Gastrocnemius medialis (tissue), 4 donors: ENCODE measurements at places on chromosomes 6 and 20.

DNA sequence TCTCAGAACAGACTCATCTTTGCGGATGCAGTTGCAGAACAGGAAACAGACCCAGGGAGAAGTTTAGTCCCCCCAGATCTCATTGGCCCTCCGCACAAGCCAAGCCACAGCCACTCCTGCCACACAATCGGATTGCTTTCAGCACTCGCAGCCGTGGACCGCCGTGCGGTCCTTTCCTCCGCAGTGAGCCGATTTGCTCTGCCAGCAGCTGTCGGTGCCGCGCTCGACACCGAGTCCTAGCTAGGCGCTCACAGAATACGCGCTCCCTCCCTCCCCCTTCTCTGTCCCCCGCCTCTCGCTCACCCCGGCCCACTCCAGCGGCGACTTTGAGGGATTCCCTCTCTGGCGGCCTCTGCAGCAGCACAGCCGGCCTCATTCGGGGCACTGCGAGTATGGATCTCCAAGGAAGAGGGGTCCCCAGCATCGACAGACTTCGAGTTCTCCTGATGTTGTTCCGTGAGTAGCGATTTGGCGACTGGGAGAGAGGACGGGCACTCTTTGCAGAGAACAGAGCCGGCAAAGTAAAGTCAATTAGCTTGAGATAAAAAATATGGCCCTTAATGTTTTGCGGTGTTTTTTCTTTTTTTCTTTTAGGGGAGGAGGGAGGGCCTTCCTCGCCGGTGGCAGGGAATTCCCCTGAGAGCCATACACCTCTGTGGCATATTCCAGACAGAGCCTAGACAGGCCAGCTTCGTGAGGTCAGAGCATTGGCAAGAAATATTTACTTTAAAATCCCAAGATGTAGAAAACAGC, at the start of gene LAMP5:
Gene LAMP5, plus strand, starts transcription at position 130 of the 753 bp plus-strand sequence. Its CDS starts 263 bp downstream, at position 393.
- peaks cover 37% of the 10 kb centered on the region for H3K27me3 ChIP-seq
- no peak within 1 kb of the TSS for H3K27ac ChIP-seq
- DNase-seq, result no peak
- H3K4me3 ChIP-seq, result no peak within 1 kb of the TSS

DNA sequence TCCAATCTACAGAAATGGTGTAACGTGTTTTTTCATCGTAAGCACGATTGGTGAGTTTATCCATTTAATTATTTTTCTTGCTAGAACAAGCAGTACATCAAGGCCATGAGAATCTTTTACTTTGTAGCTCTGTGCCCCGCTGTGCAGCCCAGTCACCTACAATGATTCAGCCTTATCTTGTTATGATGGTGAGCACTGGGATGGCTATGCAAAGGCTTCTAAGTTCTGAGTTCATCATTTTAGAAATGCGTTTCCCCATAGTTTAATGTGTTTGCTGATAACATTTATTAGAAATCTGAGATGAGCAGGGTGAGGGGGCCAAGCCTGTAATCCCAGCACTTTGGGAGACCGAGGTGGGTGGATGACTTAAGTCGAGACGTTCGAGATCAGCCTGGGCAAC, 111.8 kb upstream of the QKI start:
- H3K36me3 ChIP-seq, result no peaks in the 10 kb centered on the region
- H3K4me1 ChIP-seq, result peaks cover 32% of the 10 kb centered on the region
- no peaks in the 10 kb centered on the region for H3K27me3 ChIP-seq

- H3K36me3 ChIP-seq, result no peaks in the 10 kb centered on the region
- H3K4me1 ChIP-seq, result no peaks in the 10 kb centered on the region
- no peaks in the 10 kb centered on the region for H3K27me3 ChIP-seq
Measured at GRCh38 chr20:9742821-9743220, 96.1 kb downstream of the PAK5 start.

DNA sequence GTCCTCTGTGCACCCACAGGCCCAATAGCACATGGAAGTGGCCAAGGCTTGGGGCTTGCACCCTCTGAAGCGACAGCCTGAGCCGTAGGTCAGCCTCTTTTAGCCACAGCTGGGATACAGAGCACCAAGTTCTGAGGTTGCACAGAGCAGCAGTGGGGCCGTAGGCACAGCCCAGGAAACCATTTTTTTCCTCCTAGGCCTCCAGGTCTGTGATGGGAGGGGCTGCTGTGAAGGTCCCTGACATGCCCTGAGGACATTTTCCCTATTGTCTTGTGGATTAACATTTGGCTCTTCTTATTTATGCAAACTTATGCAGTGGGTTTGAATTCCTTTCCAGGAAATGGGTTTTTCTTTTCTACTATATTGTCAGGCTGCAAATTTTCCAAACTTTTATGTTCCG, 878.7 kb upstream of the MAN1A1 start:
- no peak for DNase-seq
- no peak overlapping the region for H3K4me3 ChIP-seq
- H3K4me1 ChIP-seq, result no peaks in the 10 kb centered on the region
- H3K27ac ChIP-seq, result no peak overlapping the region
- H3K27me3 ChIP-seq, result no peaks in the 10 kb centered on the region
- no peaks in the 10 kb centered on the region for H3K36me3 ChIP-seq

DNA sequence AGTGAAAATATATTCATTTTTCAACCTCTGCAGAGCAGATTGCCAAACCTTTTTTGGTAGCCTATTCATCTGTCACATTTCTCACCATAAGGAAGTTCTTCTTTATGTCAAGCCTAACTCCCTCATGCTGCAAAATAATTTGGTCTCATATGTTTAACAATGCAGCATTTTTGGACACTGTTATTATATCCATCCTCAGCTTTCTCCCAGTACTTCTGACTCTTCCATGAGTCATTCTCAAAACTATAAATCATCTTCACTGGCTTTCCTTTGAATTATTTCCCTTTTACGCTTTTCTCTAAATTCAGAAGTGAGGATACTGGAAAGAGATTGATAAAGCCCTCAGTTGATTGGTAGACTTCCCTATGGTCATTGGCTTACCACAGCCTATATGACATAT, 192.2 kb downstream of the TPBG start:
- no peaks in the 10 kb centered on the region for H3K36me3 ChIP-seq
- H3K27ac ChIP-seq, result no peak overlapping the region
- H3K4me3 ChIP-seq, result no peak overlapping the region

DNA sequence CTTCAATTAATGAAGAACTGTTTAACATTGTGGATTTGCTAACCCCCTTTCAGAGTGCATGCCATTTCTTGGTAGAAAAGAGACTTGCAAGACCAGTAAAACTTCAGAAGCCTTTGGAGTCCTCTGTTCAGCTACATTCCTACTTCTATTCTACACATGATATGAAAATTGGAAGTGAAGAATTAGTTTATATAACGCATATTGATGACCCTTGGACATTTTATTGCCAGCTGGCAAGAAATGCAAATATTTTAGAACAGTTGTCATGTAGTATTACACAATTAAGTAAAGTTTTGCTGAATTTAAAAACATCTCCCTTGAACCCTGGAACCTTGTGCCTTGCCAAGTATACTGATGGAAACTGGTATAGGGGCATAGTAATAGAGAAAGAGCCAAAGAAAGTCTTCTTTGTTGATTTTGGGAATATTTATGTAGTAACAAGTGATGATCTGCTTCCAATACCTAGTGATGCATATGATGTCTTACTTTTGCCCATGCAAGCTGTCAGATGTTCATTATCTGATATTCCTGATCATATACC, 3.3 kb downstream of the TDRD6 start:
- DNase-seq, result no peak
- no peak overlapping the region for H3K27ac ChIP-seq
- no peaks in the 10 kb centered on the region for H3K4me1 ChIP-seq
- no peak overlapping the region for H3K4me3 ChIP-seq
- no peaks in the 10 kb centered on the region for H3K27me3 ChIP-seq
- H3K36me3 ChIP-seq, result no peaks in the 10 kb centered on the region
